Stimulated activated CD4-positive, alpha-beta T cell treated with anti-CD3 and anti-CD28 coated beads, Interleukin-1b, Interleukin-23, amount 100 ng/mL, for 1 hour (primary cell): ENCODE measurements at places on chromosomes 3 and 15.

DNA sequence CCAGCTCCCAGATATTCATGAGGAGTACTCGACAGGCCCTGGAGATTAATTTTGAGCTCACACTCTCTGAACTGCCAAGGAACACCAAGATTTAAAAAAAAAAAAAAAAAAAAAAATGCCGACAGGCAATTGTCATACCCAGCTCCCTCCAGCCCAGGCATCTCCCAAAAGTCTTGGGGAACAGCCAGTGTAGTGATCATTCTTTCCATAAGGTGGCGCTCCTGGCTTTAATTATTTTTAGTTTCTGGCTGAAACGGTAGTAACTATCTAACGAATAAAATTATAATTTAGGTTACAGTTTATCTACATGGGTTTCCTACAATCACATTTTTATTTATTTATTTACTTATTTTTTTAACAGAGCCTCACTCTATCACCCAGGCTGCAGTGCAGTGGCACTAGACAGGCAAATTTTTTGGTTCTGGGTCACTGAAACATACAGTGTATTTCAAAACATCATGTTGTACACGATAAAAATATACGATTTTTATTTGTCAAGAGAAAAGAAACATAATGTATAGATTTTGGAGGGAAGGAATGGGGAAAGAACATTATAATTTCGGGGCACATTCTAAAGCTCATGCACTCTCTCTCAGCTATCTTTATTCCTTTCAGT, 157.3 kb downstream of the ADAMTS9 start:
- DNase-seq, result no peak

- no peak for DNase-seq
These were observed 16.7 kb downstream of the TPRG1 start for GRCh38 chr3:189188466-189188865.

- DNase-seq, result no peak
These were observed 74.1 kb downstream of the MSL2 start for GRCh38 chr3:136122006-136122405.

- DNase-seq, result no peak
These were observed 1.9 kb downstream of the CISH start for GRCh38 chr3:50609763-50610085.

DNA sequence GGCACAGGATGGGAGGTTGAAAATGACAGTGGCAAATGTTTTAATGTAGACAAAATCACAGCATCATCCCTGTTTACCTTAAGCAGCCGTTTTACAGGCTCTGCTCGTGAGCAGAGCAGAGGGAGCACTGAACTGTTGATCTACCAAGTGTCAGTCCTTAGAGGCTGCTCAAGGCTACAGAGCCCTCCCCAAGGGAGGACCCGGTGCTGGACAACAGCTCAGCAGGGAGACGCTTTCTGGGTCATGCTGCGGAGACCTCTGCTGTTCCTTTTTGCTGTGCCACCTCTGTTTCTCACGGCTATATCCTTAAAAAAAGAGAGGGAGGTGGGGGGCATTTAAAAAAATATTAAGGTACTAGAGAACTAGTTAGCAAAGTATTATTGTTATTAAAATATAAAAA, 400.2 kb downstream of the GABRB3 start:
- no peak for DNase-seq

DNA sequence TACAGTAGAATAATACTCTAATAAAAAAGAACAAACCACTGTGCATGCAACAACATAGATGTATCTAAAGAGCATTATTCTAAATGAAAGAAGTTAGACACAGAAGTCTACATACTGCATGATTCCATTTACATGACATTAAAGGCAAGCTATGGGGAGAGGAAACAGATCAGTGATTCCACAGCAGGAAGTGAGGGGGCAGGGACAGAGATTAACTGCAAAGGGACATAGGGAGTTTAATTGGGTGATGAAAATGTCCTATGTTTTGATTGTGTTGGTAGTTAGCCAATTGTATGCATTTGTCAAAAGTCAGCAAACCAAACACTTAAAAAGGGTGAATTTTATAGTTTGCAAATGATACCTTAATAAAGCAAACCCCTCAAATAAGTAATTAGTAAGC, 13.8 kb downstream of the CRYGS start:
- DNase-seq, result no peak

DNA sequence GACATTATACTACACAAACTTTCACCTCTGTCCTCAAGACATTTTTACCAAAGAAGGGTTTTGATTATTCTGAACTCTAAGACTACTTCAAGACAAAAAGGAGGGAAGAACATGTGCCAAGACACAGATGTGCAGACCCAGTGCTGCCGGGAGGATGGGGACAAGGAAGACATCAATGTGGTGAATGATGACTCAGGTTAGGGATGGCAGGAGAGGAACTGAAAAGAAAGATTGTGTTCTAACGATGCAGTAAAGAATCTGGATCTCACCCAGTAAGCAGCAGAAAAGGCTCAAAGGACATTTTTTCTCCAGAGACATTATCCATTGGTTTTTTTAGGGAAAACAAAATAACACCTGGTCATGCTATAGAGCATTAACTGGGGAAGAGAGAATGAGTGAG, 449.9 kb upstream of the NR2F2 start:
- no peak for DNase-seq

DNA sequence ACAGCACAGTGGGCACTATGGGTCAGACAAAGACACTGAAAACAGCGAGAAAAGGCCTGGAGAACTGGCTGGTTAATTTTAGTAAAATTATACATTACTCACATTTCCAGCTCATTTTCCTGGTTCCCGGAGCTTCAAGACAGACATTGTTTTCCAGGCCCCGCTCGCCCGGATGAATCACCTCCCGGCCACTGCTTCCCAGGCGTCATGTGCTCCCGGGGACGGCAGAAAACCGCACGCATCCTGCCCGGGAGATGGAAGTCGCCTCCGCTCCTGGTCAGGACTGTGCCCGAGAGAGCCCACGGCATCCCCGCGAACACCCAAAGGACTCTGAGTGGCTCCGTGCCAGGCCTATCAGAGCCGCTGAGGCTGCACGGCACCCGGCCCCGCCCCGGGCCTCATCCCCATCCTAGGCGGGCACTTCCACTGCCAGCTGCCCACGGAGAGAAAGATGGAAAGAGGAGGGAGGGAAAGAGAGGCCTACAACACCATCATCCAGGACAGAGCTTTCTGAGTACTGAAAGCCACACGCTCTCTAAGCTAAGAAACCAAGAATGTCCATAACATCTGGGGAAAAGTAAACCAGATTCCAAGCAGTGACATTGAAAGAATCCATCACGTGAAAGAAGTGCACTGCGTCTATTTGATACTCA, 75.1 kb downstream of the VGLL4 start:
- DNase-seq, result no peak

- DNase-seq, result no peak
These were observed 318.5 kb upstream of the ADAMTS9 start for GRCh38 chr3:65006300-65006739.

DNA sequence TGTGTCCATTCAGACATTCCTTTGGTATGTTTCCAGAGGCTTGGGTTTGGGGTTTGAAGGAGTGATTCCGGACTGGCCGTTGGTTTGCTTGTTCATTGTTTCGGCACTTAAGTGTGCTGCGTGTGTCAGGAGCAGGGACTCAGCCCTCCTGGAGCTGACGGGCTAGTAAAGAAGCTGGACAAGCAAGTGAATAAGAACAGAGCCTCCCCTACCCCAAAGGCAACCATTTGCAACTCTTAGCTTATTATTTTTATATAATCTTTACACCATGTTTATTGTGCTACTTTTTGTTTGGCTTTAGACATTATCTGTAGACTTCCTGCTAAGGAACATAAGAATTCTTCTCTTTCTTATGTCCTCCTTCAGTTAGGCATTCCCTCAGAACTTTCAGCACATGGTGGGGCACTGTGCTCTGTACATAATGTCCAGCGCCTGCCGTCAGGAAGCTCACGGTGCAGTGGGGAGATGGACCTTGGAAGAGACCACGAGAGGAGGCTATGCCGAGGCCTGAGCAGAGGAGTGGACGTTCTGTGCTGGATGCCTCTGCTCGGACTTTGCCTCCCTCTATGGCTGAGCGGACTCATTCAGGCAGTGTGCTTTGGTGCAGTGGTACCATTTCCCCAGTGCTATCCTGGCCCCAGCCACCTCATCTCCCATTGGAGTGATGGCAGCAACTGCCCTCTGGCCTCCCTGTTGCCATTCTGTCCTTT, 65.4 kb downstream of the EEFSEC start:
- no peak for DNase-seq

DNA sequence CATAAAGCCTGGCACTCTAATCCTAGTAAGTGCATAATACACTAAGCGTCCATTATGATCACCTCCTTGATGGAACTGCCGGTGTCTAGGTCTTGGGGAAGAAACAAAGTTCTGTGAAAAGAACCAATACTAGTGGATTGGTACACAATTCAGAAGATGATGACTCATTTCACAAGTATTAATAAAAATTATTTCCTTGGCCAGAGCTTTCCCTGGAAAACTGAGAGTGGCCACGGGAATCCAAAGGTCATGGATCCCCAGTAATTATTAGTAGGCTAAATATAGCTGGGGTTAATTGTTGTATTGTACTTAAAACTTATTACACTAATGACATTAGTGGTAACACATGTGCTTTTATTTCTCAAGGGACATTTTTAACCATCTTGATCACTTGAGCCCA, 808.0 kb upstream of the NR2F2 start:
- no peak for DNase-seq

- no peak for DNase-seq
These were observed 736.0 kb upstream of the GRM7 start for GRCh38 chr3:6124875-6125274.

- DNase-seq, result no peak
These were observed 68.8 kb upstream of the DLG1 start for GRCh38 chr3:197367081-197367780.

DNA sequence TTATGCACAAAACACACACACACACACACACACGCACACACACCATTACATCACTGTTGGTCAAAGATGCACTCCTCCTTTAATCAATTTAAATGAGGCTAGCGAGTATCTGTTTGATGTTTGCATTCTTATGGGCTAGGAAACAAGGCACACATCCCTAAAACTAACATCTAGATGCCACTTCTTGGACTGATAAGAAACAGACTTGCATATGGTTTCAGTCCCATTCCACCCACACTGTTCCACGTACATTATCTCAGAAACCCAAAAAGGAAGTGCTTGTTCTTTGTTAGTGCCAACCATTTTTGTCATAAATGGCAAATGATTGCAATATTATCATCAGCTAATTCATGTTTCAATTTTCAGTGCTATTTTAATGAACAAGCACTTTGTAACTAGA, 69.5 kb downstream of the CCR1 start:
- DNase-seq, result no peak

- DNase-seq, result no peak
These were observed 58.2 kb upstream of the ACAN start for GRCh38 chr15:88745065-88745464.

GRCh38 chr3:104916971-104917370, 449.7 kb upstream of the ALCAM start:
- no peak for DNase-seq
